ENCODE measurements at places on chromosomes 1 and 21. TPM values are rescaled to one million over a fixed set of nuclear protein-coding genes. Genes with fewer than 3 reads are reported as not detected.

DNA sequence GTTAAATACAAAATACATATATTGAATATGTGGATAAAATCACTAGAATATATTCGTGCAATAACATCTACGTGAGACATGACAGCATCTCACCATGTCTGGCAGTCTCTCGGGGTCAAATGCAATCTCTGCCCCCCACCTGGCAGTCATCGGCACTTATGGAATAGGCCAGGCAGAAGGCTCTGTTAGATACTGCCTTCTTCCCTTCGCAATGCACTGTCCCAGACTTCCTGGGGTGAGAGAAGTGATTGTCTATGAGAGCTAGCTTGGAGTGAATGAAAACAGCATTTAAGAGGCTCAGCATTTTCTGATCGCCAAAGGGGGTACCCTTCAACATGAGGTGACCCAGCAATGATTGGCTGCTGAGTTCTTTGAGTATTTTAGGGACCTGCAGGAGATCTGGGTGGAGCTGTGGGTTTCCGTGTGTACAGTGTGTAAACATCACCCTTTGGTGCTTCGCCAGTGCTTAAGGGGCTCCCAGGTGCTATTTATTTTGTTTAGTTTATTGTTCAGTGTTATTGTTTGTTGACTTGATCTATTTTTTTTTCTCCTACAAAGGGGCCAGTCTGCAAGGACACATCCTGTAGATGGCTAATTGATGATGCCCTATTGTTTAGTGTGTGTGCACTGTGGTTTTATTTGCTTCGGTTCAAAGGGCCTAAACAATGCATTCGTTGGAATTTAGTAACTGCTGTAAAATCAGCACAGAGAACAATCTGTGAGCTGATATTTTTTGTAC lies 10.2 kb downstream of the ERG start:
- DNase-seq: peak; percentile 61

- no peak for DNase-seq
Measured at GRCh38 chr1:202291001-202291400, 50.7 kb downstream of the UBE2T start.

- DNase-seq: no peak
Measured at GRCh38 chr1:36450919-36451305, 661 bp upstream of the OSCP1 start.

Gene OPTC
- total RNA-seq: not detected

- DNase-seq: peak; percentile 76
Measured at GRCh38 chr1:241658081-241658793, 6.2 kb downstream of the WDR64 start.

DNA sequence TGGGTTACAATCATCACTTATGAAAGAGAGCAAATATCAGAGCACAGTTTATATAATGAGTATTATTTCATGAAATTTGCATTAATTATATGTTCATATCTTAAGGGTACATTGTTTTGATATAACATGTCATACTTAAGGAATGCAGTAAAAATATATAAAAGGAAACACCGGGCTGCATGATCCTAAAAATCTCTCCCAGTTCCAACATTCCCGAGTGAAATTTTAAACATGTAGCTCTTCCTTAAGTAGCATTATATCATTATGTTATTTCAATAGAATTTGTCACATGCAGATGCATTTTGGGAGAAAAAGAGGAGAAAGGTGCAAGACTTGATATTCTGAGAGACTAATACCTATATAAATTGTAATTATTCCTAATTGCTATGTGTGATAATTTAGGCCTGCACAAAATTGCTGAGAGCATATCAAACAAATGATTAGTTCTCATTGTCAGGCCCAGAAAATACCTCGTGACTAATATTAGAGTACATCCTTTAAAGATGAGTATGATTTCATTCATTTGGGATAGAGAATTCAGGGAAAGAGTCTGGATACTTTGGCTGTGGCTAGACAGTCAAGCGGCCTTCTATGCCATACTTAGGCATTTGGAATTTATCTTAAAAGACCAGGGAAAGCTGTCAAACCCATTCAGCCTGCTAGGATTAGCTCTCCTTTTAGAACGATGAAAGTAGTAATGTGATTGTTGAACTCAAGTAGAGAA lies 86.8 kb downstream of the ADGRL2 start:
- no peak for DNase-seq

Gene OR2T29
- total RNA-seq: not detected

- DNase-seq: peak; percentile 16
Measured at GRCh38 chr1:87318806-87319205, 9.9 kb upstream of the LMO4 start.

Gene CR1
- total RNA-seq: not detected
